ENCODE measurements at places on chromosomes 13 and 19.

- no peak for DNase-seq
Measured at GRCh38 chr13:51249255-51249654, 27.1 kb downstream of the FAM124A start.

DNA sequence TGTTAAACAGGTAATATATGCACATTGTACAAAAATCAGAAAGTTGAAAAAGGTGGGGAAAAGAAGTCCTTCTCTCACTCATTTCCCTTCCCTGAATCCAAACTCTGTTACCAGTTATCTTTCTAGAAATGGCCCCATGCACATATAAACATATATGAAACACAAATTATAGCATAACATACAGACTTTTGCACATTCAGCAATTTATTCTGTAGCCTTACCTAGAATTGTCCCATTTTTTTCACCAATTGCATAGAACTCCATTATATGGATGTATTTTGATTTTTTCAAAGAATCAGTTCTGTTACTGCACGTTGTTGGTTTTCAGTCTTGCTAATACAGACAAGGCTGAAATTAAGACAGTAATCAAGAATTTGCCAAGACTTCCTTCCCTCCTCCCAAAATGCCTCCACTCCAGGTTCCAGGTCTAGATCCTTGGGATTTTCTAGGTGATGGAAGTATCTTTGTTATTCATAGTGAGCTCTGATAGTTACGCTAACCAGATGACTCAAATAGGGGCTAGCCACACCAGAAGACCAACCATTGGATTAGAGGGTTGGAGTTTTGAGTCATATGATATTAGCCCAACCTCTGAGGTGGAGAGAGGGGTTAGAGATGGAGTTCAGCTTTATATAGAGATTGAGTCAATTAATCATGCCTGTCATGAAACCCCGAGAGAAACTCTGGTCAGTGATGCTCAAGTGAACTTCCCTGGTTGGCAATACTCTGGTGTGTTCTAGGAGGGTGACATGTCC, 30.7 kb downstream of the GPR180 start:
- DNase-seq = no peak

- DNase-seq = no peak
Measured at GRCh38 chr13:24495151-24495729, 17.3 kb downstream of the PARP4 start.

DNA sequence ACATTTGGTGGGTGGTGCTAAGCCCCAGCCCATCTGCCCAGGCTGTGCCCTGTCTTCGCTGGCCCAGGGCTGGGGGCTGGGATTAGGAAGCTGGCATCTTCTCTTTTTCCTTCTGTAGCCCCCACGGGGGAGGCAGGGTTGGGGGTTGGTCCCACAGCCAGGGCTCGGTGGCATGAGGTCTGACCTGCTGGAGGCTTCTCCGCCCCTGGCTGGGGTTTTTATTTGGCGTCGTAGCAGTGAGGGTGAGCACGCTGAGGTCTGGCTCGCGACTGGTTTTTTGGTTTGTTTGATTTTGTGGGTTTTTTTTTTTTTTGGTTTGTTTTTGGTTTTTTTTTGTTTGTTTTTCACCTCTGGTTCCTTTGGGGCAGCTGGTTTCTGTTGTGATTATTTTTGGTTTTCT, 14.7 kb downstream of the ZNF574 start:
- no peak for DNase-seq

GRCh38 chr13:76965759-76966421, 17.6 kb downstream of the ACOD1 start:
- DNase-seq = peak; percentile 54

GRCh38 chr13:31460061-31460460, 260.3 kb downstream of the B3GLCT start:
- DNase-seq = no peak

GRCh38 chr13:29621051-29621800, 25.7 kb upstream of the SLC7A1 start:
- no peak for DNase-seq

DNA sequence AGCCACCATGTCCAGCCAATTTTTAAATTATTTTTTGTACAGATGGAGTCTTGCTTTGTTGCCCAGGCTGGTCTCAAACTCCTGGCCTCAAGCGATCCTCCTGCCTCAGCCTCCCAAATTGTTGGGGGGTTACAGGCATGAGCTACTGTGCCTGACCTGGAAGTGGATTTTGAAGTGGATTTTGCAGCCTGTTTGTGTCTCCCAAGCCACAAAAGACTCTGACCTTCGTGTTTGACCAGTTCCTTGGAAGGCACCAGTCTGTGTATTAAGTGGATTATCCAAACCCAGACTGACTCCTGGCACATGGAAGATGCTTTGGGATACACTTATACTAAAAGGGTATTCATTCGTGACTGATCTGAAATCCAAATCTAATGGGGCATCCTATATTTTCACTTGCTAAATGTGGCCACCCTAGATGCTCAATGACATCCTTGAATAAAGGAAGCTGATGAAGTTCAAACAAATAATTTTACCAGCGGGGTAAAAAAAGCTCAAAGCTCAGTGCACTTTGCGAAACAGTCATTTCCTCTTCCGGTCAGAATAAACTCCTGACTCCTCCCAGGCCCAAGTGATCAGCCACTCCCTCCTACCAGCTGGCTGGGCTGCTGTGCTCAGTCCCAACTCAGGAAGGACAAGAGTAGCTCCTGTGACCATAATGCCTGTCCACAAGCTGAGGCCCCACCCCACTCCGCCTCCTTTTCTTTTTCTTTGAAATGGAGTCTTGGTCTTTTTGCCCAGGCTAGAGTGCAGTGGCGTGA, 32.6 kb upstream of the GATAD2A start:
- DNase-seq = peak; percentile 62

DNA sequence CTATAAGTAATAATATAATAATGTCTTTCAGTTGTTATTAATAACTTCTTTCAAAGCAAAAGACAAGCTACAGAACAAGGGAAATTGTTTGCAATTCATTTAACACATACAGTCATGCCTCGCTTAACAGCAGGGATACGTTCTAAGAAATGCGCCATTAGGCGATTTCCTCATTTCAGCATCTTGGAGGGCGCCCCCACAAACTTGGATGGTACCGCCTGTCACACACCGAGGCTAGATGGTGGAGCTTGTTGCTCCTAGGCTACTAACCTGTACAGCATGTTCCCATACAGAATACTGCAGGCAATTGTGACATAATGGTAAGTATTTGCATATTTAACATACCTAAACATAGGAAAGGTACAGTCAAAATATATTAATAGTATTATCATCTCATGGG, 8.2 kb upstream of the ANKRD10 start:
- DNase-seq = no peak
